ENCODE measurements at places on chromosomes 12 and 14.

GRCh38 chr14:76773188-76773885, 12.1 kb downstream of the VASH1 start:
- no peak for DNase-seq

- DNase-seq: no peak
Measured at GRCh38 chr14:64849940-64850339, 29.8 kb downstream of the SPTB start.

DNA sequence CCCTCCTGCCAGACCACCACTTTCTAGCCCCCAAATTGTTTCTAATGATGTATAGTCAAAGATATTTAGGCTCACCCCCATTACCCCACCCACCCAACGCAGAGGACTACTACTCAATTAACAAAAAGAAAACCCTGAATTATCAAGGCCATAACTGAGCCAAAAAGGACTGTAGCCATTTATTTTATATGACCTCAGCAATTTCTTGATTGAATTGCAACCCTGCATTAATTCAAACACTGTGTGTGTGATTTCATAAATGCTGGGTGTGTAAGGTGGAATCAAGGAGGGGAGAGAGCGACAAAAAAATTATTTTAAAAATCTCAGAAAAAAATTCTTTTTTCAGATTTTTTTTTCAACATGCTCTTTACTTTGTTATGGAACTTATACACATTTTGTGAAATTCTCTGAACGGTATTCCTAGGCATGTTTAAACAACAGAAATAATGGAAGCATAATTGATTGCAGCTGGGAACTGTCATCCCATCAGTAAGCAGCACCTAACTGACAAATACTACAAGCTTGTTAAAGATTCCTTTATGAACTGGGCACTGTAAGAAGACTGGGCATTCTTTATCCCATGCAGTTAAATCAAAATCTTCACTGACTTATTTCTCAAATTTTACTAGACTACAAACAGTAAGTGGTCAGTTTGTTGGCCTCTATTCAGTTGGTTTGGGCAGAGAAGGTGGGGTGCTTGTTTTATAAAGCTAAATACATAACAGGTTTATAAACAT, 179.1 kb downstream of the SOX5 start:
- no peak for DNase-seq

- no peak for DNase-seq
Measured at GRCh38 chr12:8077207-8077606, 4.9 kb upstream of the NECAP1 start.

- DNase-seq: no peak
Measured at GRCh38 chr12:79956896-79957295, 22.0 kb upstream of the PPP1R12A start.

GRCh38 chr12:12891080-12891880, at the start of gene GPRC5A:
Gene GPRC5A, plus strand, starts transcription at chr12:12891562. Its CDS starts 16,688 bp downstream, at chr12:12908250.
- no peak for DNase-seq

DNA sequence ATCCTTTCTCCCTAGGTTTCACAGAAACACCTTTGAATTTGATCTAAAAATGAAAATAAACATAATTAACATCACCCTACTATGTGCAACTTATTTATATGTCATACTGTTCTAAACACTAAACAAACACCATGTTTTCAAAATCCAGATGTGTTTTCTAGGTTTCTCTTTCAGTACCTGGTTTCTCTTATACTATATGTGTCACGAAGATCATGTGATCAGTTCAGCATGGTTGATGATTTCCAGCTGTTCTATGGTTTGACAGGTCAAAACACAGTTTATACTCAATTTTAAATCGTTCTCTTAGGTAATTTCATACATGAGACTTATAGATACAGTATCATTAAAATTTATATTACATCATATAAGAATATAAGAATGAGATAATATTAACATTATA, 373.1 kb downstream of the SOX5 start:
- no peak for DNase-seq

DNA sequence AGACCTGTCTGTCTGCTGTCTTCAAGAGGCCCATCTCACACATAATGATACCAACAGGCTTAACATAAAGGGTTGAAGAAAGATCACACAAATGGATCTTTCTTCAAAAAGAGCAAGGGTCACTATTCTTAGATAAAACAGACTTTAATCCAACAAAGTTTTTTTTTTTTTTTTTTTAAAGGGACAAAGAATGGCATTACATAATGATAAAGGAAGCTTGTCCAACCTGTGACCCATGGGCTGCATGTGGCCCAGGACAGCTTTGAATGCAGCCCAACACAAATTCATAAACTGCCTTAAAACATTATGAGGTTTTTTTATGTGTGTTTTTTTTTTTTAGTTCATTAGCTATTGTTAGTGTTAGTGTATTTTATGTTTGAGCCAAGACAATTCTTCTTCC, 6.8 kb upstream of the FAM186B start:
- no peak for DNase-seq

DNA sequence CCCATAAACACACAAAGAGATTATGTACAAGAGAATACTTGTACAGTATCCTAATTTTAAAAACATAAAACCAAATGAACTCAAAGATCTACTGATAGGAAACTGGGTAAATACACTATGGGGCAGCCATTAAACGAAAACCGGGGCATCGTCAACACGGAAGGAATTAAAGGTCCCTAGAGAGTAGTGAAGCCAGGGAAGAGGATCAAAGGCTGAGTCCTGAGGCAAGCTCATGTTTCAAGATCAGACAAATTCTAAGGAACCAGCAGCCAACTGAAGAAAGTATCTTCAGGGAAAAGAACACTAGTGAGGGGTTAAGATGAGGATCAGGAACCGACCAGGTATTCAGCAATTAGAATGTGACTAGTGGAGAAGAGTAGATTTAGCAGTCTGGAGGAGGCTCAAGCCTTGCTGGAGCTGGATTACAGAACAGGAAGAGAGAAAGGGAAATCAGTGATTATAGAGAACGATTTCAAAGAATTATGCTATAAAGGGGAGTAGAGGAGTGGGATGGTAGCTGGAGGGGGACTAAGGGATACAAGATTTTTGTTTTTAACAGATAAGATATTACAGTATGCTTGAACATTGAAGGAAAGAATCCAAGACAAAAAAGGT, 23.7 kb downstream of the SEL1L start:
- no peak for DNase-seq

DNA sequence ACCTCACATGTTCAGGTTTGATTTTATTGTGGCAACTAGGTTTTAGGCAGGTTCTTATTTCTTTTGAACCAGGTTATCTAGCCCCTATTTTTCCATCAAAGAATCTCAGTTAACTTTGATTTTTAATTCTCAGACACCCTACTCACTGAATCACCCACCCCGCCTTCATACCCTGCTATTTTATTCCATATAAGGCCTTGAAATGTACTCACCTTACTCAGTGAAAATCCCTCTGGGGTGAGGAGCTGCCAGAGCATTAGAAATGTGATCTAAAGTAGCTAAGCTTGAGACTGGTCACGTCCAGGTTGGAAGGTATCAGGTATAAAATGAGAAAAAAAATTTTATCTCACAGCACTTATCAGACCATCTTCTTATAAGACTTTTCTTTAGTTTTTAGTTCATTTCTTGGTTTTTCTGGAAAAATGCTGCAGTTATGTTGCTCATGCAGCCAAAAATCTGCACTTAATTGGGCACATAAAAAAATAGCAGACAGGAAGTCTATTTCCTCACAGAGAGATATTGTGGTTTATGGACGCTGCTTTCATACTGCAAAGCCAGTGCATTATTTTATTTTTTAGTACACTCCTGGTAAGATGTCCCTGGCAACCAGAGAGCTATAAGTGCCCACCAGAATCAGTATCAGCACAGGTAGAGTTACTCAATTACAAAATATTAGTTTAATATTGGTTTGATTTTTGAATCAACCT, 101.5 kb upstream of the CCDC91 start:
- no peak for DNase-seq

DNA sequence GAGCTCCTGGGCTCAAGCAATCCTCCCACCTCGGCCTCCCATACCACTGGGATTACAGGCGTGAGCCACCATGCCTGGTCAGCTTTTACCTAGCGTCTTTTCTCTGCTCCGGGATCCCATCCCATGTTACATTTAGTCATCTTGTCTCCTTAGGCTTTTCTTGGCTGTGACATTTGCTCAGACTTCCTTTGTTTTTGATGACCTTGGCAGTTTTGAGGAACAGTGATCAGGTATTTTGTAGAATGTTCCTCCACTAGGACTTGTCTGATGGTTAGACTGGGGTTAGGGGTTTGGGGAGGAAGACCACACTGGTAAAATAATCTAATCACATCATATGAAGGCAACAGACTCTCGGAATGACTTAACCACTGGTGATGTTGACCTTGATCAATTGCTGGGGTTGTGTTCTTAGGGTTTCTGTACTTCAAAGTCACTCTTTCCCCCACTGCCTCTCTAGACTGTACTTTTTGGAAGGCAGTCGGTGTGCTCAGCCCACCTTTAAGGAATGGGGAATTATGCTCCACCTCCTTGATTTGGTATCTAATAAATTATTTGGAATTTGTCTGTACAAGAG, 48.4 kb downstream of the RIN3 start:
- no peak for DNase-seq

- DNase-seq: peak; percentile 9
Measured at GRCh38 chr14:68628605-68629310, 164.1 kb downstream of the ZFP36L1 start.

DNA sequence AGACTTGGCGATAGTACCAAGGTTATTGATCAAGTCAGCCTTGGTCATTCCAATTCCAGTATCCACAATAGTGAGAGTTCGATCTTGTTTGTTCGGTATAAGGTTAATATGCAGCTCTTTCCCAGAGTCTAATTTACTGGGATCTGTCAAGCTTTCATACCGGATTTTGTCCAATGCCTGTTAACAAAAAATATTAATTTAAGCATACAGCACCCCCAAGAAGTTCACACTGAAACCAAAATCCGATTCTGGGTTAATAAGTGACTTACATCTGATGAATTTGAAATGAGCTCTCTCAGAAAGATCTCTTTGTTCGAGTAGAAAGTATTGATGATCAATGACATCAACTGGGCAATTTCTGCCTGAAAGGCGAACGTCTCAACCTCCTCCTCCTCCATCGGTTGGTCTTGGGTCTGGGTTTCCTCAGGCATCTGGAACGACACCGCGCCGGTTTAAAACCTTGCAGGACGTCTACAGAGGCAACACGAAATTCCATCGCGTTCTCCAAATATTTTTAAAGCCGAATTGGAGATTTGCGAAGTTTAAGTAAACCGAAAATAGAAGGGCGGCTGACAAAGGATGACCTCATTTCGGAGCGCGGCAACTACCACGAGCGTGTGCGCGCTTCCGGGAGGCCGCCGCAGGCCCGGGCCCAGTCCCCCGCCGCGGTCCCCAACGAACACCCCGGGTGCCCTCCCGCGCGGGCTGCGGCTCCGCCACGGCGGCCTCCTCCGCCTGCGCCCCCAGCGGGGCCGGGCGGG, 716 bp downstream of the HSP90AA1 start:
- DNase-seq: peak; percentile 49

GRCh38 chr14:90697577-90698206, 118.5 kb downstream of the TTC7B start:
- DNase-seq: peak; percentile 54

GRCh38 chr12:22543246-22544037, 900 bp downstream of the C2CD5 start:
- DNase-seq: peak; percentile 27

GRCh38 chr14:59020382-59020781, 168.1 kb upstream of the DAAM1 start:
- DNase-seq: no peak

DNA sequence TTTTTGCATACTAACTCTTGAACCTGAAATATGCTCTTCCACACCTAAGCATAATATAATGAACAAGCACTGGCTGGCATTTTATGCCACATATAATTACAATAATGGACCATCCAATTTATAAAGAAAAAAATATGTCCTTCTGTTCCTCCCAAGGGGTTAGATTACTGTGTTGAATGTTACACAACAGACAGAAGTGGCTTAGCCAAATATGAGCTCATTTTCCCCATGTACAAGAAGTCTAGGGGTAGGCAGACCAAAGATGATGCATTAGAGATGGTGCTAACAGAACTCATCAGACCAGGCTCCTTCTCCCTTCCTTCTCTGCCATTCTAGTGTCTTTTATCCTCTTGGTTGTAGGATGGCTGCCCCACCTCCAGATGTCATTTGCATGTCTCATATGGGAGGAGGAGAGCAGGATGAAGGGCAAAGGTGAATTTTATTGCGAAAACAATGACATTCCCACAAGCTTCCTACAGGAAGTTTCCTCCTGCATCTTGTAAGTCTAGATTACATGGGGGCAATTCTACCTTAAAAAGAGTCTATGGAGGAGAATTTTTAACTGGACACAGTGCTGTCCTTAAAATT, 43.9 kb upstream of the SLC2A13 start:
- no peak for DNase-seq

GRCh38 chr14:68953196-68953555, 25.9 kb downstream of the ACTN1 start:
- no peak for DNase-seq

- peak; percentile 76 for DNase-seq
Measured at GRCh38 chr12:57754411-57755193, at the start of gene MARCHF9. Gene MARCHF9, plus strand, starts transcription at chr12:57755103. Its CDS starts 426 bp downstream, at chr12:57755529.

DNA sequence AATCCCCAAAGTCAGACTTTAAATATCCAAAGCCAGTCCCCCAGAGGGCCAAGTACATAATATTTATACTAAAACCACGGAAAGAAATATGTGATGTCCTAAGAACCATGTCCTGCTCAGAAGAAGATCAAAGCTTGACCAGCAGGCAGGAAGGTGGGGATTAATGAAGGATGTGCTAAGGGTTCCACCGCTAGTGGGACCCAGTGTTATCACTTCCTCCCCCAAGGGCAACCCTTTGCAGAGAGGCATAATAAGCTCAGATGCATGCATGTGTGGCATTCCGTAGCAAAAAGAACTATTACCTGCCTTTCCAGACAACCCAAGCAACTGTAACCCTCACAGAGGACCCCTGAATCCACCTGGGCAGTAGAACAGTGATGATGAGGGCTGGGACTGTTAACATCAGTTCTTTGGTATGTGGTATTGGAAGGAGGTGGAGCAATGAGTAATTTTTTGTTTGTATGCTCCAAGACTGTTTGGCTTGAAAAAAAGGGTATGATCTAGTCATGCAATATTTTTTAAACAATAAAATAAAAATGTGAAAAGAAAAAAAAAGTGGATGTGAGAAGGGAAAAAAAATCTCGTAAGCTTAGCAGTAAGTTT, 71.7 kb upstream of the ETV6 start:
- no peak for DNase-seq

DNA sequence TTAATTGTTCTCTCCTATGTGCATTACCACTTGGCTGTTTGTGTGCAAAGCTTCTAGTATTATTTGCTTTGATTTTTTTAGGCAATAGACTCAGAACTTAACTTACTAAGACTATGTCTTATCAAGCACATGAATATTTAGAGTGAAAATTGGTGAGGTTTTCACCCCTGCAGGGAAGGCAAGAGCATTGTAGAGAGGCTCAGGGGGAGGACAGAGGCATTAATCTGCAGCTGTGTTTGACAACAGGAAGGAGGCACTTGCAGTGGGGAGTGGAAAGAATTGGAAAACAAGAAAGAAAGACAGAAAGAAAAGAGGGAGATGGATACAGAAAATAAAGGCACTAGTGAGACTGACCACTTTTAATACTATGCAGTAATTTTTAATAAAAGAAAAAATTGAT, 431.6 kb downstream of the PDZRN4 start:
- DNase-seq: no peak

- no peak for DNase-seq
Measured at GRCh38 chr12:95949477-95950206, 6.5 kb downstream of the AMDHD1 start.

All from effector CD8-positive, alpha-beta T cell (primary cell).